Activated naive CD8-positive, alpha-beta T cell treated with anti-CD3 and anti-CD28 coated beads for 36 hours (primary cell): ENCODE measurements at places on chromosomes 6 and 20. TPM values are rescaled to one million over a fixed set of nuclear protein-coding genes. Genes with fewer than 3 reads are reported as not detected.

CYP39A1 gene
- not detected for total RNA-seq

- no peak for DNase-seq
Observed at GRCh38 chr6:98871057-98871456, 36.7 kb downstream of the POU3F2 start.

- DNase-seq: no peak
Observed at GRCh38 chr6:138129190-138129589, 22.0 kb upstream of the PERP start.

DNA sequence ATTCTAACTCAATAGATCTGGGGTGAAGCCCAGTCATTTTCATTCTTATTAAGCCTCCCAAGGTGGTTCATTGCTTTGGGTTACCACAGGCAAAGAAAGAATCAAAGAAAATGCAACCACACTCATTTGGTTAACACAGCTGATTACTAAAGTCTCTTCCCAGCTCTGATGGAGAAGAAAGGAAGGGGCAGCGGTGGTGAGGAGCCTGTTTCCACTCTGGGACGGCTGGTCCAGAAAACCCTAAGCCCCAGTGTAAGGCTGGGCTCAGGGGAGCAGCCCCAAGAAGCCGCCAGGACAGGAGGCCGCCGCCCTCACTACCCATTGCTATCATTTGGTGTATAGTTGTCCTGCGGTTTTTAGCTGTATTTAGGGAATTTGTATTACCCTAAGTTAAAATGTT is 226.9 kb downstream of the CD83 start:
- no peak for DNase-seq

GRCh38 chr6:105844275-105844883 is 241.8 kb upstream of the PRDM1 start:
- DNase-seq: no peak
